Stimulated activated naive CD8-positive, alpha-beta T cell treated with anti-CD3 and anti-CD28 coated beads, Interleukin-15, Interleukin-2, amounts not matched to agents 100 U/mL and 50 U/mL, for 24 hours (primary cell): ENCODE measurements at places on chromosomes 5 and 9.
A peak's percentile ranks its signal among the peaks of the same experiment; 100 is the strongest.

DNA sequence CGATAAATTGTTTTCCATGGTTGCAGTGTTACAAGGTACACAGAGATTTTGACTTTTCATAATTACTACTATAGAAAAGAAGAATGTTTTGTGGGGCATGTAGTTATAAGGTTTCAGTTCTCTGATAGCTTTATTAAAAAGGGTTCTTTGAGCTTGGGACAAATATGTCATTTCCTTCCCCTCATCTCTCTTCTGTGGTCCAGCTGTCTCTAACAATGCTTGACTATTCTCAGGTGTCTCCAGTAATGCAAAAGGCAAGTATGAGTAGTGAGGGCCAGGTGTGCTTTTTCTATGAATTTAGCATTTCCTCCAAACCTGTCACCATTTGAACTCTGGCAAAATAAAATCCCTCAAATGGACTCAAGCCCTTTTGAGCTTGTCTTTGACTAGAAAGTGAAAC, 84.3 kb downstream of the SLF1 start:
- no peak for DNase-seq

DNA sequence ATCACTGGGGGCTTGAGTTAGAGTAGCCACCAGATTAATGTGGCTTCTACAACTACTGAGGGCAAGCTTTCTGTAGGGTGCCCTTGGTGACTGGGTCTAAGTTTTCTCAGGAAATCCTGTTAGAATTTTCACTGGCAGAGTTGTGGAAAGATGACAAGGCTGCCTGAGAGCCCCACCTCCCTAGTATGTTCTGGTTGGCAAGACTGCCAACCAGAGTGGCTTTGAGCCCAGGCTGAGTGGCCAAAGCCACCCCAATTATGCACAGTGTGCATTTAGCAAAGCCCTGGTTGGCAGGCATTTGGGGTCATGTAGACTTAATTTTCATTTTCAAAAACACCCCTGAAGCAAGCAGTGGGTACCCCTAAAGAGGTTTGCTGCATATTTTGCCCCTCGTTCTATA, 136.7 kb upstream of the HAPLN1 start:
- no peak for DNase-seq

GRCh38 chr5:58260243-58260642, 199.6 kb downstream of the PLK2 start:
- no peak for DNase-seq

DNA sequence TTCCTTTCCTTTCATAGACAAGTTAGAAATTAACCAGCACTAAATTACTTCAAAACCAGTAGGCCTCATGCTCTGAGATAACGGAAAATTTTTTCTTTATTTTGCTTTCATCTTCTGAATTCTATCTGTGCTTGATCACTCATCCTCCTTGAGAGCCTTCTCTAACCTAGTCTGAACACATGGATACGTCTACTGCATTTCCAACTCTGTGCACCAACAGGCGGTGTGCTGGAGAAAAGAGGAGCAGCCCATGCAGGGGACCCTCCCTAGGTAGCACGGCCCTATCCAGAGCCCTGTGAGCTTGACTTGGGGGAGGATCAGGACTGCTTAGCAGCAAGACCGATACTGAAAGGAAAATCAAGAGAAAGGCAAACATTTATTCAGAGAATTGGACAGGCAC, 149.8 kb downstream of the AUH start:
- peak; percentile 57 for DNase-seq
